Anterior cingulate cortex (tissue), 58 donors: ENCODE measurements at places on chromosomes 1 and 21.

DNA sequence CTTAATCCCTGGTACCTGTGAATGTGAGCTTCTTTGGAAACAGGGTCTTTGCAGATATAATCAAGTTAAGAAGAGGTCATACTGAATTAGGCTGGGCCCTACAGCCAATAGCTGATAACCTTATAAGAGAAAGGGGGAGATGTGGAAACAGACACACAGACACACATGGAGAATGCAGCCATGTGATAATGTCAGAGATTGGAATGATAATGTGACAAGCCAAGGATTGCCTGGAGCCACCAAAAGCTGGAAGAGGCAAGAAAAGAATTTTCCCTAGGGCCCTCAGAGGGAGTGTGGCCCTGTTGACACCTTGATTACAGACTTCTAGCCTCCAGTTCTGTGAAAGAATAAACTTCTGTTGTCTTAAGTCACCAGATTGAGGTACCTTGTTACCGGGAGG, 114.5 kb upstream of the SOD1 start:
- DNase-seq = no peak

DNA sequence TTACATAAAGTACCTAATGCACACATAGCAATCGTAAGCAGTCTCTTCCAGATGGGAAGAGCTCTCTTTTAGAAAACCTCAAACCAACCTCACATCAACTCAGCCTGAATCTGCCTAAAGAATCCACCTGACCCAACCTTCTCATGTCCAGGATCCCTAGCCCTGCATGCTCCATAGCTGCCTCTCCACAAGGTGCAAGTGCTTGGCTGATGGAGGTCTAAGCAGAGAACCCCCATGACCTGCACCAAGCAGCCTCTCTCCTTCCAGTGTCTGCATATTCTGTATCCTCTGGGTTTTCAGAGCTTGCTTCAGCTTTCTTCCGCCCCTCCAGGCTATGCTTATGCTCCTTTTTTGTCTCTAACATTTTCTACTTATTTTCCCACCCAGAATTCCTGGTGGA, 2.5 kb downstream of the LY9 start:
- DNase-seq = no peak

DNA sequence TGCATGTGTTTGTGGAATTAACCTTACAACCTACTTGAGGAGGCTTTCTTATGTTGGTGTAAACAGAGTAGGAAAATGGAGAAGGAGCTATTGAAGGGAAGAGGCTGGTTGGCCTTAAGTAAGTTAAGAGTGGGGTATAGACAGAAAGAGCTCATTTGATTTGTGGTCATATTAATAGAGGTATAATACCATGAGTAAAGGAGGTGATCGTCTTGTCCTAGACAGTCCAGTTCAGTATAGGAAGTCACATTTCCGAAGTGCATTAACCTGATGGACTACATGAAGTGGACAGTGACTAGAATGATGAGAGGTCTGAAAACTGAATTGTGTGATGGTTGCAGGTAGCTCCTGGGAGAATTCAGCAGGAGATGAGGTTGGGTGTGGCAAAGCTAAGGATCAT, 215.4 kb upstream of the ZC3H12A start:
- no peak for DNase-seq

GRCh38 chr1:188270497-188270896, 1441.7 kb downstream of the PLA2G4A start:
- DNase-seq = no peak

- no peak for DNase-seq
Observed at GRCh38 chr1:151994956-151995355, 1.3 kb upstream of the S100A10 start.

GRCh38 chr21:43867332-43867703, 2.3 kb downstream of the AGPAT3 start:
- DNase-seq = no peak

- DNase-seq = no peak
Observed at GRCh38 chr1:61961009-61961408, 218.7 kb downstream of the PATJ start.

DNA sequence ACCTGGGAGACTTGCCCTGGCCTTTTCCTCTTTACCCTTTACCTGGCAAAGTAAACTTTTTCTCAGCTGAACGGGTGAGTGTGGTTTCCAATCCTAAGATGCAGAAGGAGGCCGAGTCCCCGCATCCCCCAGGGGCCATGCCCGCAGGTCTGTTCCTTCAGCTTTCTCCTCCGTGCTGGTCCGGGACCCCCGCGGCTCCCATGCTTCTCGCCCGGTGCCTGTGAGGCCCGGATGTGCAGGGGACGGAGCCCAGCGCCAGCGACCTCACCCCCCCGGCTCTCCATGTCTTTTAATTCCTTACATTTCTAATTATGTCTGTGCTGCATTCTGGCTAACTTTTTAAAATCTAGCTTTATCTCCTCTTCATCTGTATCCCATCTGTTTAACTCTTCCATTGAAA, 21.5 kb upstream of the SCYL3 start:
- DNase-seq = no peak

DNA sequence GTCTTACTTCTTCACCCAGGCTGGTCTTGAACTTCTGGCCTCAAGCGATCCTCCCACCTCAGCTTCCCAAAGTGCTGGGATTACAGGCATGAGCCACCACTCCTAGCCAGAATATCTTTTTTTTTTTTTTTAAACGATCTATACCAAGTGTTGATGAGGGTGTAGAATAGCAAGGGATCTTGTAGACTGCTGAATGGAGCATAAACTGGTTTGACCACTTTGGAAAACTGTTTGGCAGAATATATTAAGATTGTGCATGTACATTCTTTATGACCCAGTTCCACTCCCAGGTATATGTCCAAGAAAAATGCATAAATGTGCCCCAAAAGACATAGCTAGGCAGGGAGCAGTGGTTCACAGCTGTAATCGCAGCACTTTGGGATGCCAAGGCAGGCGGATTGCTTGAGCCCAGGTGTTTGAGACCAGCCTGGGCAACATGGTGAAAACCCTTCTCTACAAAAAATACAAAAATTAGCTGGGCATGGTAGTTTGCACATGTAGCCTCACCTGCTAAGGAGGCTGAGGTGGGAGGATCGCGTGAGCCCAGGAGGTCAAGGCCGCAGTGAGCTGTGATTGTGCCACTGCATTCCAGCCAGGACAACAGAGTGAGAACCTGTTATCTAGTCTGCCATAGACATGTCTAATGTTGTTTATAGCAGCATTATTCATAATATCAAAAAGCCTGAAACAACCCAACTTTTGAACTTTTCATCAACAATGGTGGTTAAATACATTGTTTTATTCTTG, 184.0 kb downstream of the VPS13D start:
- DNase-seq = no peak

DNA sequence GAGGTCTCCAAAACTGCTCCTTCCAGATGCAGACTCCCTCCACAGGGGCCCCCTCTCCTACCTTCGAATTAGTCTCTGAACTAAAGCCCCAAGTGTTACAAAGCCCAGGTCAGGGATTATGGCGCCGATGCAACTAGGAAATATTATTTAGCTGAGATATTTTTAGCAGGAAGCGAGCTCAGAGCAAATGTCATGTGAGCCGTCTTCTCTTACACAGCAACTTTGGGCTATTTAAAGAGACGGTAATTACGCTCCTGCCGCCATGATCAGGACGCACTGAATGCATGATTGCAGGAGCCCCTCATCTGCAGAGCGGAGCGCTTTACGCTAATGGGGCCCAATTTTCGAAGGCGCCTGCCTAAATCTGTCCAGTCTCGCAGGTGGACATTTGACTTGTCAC, 55.3 kb upstream of the TARDBP start:
- no peak for DNase-seq

DNA sequence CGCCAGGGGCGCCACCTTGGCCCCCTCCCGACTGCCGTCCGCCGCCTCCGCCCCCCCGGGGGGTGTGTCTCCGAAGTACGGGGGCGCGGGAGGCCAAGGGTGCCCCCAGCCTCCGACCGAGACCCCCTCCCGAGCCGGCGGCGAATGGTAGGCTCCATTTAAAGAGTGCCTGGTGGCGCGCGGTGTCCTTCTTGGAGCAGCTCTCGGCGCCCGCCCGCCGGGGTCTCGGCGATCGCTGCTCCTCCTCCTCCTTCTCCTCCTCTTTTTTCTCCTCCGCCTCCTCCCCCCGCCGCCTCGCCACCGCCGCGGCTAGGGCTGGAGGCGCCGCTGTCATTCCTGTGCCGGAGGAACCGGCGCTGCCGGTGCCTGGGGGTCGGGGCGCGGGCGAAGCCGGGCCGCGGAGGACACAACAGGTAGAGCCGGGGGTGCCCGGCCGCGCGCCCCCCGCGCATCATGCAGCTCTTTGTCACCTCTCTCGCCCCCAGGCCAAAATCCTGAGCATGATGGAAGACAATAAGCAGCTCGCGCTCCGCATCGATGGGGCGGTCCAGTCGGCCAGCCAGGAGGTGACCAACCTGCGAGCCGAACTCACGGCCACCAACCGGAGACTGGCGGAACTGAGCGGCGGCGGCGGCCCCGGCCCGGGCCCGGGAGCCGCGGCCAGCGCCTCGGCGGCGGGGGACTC, at the start of gene KAZN:
Gene KAZN, plus strand, starts transcription at position 188 of the 685 bp plus-strand sequence.
- peak; percentile 17 for DNase-seq

- no peak for DNase-seq
Observed at GRCh38 chr1:52192024-52192423, 50.1 kb downstream of the ZFYVE9 start.

DNA sequence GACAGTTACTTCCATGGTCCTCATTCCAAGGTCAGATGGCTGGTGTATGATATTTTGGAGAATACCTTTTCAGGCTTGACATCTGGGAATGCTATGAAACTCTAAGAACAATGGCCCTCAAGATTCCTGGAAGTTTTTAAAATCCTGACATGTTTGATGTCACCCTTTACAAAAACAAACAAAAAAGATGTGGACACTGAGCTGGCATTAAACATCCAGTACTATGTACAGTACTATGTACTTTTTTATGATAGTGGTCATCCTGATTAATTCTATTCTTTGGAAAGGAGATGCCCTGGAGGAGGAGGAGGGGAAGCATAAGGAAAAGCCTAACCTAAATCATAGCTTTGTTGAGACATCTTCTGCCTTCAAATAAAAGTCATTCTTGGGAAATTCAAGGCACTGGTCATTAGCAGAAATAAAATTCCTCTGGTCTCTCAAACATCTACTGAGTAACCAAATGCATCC, 235.4 kb downstream of the HMCN1 start:
- no peak for DNase-seq

- no peak for DNase-seq
Observed at GRCh38 chr1:109216662-109217061, 2.9 kb downstream of the SARS1 start.

DNA sequence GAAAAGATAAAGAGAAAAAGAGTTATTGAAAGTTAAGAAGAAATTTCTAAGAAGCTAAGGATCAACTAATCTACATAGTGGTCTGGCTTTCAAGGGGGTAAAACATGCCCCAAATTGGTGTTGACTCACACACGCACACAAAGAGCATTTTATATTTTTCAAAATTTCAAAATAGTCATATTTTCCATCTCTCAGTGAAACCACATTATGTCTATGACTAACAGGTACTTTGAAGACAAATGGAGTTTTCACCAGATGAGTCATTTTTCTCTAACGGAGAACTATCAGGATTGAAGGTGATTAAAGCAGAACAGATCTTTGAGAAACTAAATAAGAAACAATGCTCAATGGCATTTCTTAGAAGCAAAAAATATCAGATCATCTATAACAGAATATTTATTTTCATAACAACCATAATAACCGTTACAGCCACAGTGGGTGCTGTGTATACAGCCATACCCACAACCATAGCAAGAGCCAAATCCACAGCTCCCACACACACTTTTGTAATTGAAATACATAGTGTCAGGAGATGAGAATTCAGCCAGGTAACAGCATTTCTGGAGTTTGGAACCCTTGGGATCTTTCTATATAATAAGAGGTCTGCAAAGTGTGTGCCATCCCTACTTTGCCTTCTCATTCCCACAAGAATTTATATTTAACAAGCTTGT, at the start of gene KRTAP21-3:
Gene KRTAP21-3, minus strand, starts transcription at position 539 of the 671 bp plus-strand sequence. Its CDS starts 18 bp downstream, at position 521.
- no peak for DNase-seq

- no peak for DNase-seq
Observed at GRCh38 chr1:13590486-13590885, 6.9 kb downstream of the PDPN start.

GRCh38 chr1:216032961-216033614, 390.2 kb downstream of the USH2A start:
- no peak for DNase-seq

DNA sequence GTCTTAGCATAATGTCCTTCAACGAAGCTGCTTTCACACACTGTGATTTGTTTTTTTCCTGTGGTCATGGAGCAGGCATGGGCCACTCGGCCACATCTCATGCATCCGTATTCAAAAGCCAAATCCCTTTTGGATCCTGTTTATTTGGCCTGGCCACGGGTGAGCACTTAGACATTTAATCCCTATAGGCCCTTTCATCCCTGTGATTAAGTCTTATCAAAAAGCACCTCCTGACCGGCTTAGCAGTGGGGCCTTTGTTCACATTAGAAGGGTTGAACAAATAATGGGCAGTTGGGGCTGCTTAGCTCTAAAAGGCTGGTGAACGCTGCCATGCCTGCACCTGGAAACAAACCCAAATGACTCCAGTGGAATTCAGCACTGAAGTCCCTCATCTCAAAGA, 2.0 kb downstream of the KCNE2 start:
- no peak for DNase-seq

DNA sequence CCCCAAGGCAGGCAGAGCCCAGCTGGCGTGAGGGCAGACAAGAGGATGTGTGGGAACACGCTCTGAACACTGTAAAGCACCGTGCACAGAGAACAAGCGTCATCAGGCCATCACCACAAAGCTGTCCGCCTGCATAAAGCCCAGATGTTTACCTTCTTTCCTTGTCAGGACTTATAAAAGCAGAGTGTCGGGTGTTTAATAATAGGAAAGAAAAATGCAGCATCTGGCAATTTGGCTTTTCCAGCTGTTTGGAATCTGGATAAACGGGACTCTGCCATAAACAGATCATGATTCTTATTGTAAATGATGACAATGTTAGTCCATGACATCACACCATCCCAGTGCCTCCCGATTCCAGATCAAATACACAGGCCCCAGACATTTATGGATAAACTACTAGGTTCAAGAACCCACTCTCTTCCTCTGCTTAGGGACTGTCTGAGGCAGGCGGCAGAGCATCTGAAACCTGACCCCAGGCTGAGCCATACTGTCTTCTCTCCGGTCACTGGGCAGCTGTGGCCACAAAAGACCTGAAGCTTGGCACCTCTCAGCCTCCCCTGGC, 4.2 kb downstream of the GLIS1 start:
- DNase-seq = no peak

- no peak for DNase-seq
Observed at GRCh38 chr1:245858022-245858721, 648.9 kb downstream of the SMYD3 start.

- no peak for DNase-seq
Observed at GRCh38 chr1:6271554-6271953, 10.7 kb upstream of the GPR153 start.

- no peak for DNase-seq
Observed at GRCh38 chr1:213647864-213648650, 339.7 kb upstream of the PROX1 start.

- DNase-seq = no peak
Observed at GRCh38 chr1:171195767-171196166, 10.7 kb downstream of the FMO2 start.
